ENCODE measurements at places on chromosomes 2 and 18.

GRCh38 chr2:12733846-12734245 lies 17.1 kb downstream of the TRIB2 start:
- DNase-seq, result no peak

- DNase-seq, result no peak
These were observed 38.8 kb upstream of the BMP10 start for GRCh38 chr2:68909793-68910674.

DNA sequence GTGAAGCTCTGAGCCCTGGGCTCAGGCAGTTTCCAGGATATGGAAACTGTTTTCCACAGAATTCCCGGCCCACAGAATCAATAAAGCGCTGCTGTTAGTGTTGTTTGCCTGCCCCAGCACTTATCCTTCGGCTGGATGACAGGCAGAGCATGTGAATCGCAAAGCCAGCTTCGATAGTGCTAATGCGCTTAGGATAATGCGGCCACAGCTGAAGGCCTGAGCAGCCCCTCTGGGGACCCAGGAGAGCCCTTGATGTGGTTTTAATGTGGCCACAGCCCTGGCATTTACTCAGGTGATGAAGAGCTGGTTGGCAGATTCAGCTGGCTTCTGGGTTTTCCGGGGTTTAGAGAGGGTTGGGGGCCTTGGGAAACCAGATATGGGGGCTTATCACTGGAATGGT lies 23.7 kb downstream of the PCARE start:
- no peak for DNase-seq

GRCh38 chr2:238190445-238190844 lies 13.1 kb downstream of the ILKAP start:
- no peak for DNase-seq

- DNase-seq, result no peak
These were observed 110.5 kb upstream of the SCG2 start for GRCh38 chr2:223712642-223713041.
